ENCODE measurements at places on chromosomes 7 and 10. TPM values are rescaled to one million over a fixed set of nuclear protein-coding genes. Genes with fewer than 3 reads are reported as not detected.

- DNase-seq, result no peak
Measured at GRCh38 chr7:10537764-10538163, 435.9 kb upstream of the PHF14 start.

DNA sequence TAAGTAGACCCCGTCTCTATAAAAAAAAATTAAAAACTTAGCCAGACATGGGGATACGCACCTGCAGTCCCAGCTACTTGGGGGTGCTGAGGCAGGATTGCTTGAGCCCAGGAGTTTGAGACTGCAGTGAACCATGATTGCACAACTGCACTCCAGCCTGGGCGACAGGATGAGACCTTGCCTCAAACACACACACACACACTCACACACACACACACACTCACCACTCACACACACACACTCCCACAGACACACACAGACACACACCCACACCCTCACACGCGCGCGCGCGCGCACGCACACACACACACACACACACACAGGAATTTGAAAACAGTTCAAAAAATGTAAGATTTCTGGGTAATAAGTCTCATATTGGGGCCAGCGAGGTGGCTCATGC, 8.7 kb upstream of the GRIFIN start:
- no peak for DNase-seq

- no peak for DNase-seq
Measured at GRCh38 chr10:90337316-90337715, 520.5 kb downstream of the HTR7 start.

DNA sequence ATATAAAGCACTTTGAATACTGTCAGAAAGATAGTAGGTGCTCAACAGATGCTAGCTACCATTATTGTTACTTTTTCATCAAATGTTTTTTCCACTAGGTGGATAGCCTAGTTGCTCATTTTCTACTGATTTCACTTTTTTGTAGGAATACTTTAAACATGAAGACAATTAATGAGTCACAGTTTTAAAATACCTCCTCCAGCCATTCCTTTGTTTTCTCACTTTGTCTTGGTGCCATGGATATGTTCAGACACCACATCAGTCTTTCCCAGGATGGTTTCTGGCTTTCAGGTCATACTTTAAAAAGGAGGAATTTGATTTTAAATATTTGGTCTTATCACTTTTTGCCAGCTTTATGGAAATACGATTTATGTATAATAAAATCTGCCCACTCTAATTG, 147.1 kb upstream of the MGMT start:
- no peak for DNase-seq

The FEZF1 gene
- not detected for total RNA-seq

The ACTL6B gene
- not detected for total RNA-seq

DNA sequence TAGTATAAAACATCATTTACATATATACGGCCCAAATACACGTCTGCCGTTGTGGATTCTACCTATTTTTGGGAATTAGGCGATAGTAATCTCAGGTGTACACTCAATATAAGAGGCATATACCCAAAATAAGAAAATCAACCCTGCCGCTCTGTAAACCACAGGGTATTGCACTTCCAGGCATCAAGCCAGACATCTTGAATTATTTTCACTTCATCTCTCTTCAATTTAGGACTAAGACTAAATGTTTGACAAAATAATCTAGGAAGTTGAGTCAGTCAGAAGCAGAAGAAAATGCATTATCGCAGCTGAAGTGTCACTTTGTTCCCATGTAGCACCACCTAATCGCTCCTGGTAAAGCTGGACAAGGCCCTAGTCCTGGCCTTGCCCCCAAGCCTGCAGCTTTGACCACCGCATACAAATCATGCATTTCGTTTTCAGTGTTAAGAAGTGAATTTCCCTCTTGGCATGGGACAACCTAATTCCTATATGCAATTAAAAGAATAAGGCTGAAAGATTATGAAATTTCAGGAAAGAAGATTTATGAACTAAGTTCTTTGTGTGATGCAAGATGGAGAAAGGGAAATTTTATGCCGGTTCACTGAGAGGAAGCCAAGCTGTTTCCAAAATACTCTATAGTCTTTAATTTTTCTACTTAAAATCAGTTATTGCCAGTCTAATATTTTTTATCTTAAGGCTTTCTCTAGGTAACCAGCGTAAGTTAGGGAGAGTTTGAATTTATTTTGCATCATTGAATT, 26.0 kb downstream of the CABCOCO1 start:
- no peak for DNase-seq

- DNase-seq, result no peak
Measured at GRCh38 chr7:22443370-22444180, 56.4 kb downstream of the STEAP1B start.

DNA sequence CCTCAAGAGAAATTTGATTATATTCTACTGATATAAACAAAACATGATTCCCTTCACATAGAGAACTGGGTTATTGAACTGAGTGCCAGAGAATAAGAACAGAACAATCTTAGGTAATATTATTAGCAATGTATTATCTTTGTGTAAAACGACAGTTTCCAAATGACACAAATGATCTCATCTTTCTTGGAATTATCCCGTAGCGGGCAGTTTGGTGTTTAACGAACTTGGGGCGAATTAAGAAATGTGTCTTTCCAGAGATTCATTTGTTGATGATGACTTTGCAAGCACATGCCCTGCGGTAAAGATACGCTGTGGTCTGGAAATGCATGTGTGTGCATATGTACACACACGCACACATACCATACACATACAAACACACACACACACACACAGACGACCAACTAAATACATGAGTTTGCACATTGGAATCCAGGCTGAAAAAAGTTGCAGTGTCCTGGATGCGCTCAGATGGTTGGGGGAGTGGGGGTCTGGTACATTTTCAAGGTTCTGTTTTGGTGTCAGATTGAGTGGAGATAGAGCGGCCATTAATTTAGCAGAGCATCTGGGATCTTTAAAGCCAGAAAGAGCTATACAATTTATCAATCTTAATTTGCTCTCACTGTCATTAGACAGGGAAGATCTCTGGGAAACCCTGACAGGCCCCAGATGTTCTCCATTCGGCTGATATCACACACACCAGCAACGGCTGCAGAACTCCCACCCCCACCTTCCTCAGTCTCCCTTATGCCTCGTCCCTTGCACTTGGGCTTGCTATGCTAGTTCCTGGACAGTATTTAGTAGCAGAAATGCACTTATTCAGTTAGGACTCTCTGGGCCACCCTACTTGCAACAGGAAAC, 112.4 kb upstream of the FAM171A1 start:
- no peak for DNase-seq

The LIPJ gene
- not detected for total RNA-seq

Measured in natural killer cell treated with Interleukin-12 subunit alpha and Interleukin-12 subunit beta and Interleukin-15 and Interleukin-18, amount 100 ng/mL, for 72 hours (primary cell).